ENCODE measurements at places on chromosomes 1 and 21.

DNA sequence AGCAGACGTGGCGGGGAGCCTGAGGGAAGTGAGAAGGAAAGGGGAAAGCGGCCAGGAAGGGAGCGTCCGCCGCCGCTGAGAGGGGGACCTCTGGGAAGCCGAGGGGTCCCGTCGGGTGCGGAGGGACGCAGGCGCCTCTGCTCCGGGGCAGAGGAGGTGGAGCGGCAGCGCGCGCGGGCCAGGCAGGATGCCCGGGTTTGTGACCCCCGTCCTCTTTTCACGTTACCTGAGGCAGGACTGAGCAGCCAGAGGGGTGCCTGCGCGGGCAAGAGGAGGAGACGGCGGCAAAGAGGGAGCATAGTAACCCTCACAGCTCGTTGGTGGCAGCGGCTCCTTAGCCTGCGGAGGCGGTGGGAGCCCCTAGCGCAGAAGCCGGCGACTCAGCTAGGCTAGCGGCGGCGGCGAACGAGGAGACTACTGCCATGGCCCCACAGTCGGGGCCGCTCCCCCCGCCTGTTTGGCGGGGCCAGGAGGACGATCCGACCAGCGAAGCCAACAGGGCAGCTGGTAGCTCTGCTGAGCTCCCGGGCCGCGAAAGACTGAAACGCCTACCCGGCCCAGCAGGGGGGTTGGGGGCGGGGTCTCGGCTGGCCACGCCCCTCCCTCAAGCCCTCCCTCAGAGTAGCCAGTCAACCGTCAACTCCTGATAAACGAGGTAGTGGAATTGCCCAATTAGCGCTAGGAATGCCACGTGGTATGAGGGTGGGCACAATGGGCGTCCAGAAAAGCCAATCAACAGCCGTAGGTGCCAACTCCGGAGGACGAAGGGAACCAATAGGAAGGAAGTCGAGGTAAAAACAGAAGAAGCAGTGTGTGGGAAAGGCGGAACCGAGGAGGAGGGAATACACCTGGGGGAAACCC is at the start of gene TESK2:
TSS of gene TESK2 (minus strand) at position 538 of the 861 bp plus-strand sequence. CDS start 33,378 bp downstream, outside the sequence.
- peak; percentile 92 for DNase-seq

- no peak for DNase-seq
Measured at GRCh38 chr1:180258290-180258689, 28.2 kb downstream of the LHX4 start.

GRCh38 chr1:233962878-233963277 is 58.4 kb downstream of the SLC35F3 start:
- no peak for DNase-seq

- DNase-seq: no peak
Measured at GRCh38 chr1:106492880-106493279, 563.6 kb upstream of the PRMT6 start.
